ENCODE measurements at places on chromosomes 1 and 21.
A peak's percentile ranks its signal among the peaks of the same experiment; 100 is the strongest.

GRCh38 chr1:36297062-36297461, 9.1 kb upstream of the SH3D21 start:
- DNase-seq = no peak

DNA sequence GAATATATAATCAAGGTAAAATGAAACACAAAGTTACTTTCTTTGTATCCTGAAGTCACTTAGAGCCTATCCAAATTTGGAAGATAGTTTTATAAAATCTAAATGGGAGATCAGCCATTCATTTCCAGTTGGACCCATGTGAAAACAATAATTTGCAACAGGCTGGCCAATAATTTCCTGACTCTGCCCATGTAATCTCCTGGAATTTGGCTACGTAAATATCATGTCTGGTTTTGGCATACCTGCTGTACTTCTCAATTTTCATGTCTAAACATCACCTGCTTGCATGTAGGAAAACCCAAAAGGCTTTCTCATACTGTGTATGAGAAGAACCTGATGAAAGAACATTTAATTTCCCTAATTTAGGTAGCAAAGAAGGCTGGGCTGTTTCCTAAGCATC, 7.7 kb upstream of the CYP4Z1 start:
- DNase-seq = no peak

GRCh38 chr21:34510148-34511142, 1.6 kb downstream of the KCNE1 start:
- peak; percentile 83 for DNase-seq

DNA sequence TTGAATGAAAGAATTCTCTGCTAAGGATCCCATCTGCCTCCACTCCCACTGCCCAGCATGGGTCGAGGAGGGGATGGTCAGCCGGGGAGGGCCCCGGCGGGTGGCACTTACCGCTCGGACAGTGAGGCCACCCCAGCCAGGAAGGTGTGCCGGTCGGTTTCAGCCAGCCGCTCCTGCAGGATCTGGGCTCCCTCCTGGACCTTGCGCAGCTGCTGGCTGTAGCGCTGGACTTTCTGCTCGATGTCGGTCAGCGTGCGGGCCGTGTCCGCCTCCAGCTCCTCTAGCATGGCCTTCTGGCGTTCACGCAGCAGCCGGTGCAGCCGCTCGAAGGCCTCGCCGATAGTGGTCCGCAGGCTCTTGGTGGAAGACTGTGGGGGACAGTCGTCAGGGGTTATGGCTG, 22.3 kb downstream of the TRIM62 start:
- no peak for DNase-seq

- no peak for DNase-seq
These were observed 21.9 kb upstream of the LAX1 start for GRCh38 chr1:203743091-203743571.

DNA sequence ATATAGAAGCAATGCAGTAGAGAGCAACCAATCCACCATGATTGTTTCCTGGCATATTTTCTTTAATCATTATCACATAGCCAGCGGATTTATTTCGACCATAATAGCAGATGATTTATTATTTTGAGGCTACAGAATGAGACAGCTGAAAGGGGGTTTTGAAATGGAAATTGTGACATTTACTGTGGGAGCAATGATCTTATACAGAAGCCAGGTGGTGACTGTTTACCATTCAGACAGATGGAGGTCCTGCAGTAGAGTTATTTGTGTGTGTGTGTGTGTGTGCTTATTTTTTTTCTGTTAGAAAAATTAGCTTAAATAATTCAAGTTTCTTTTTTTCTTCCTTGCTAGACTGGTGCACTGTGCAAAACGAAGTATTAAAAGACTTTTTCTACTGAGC, 1784.5 kb downstream of the MRPL39 start:
- no peak for DNase-seq

GRCh38 chr1:19087737-19088594, 122.1 kb downstream of the UBR4 start:
- DNase-seq = no peak

GRCh38 chr1:243312952-243313634, 57.3 kb downstream of the SDCCAG8 start:
- DNase-seq = no peak

DNA sequence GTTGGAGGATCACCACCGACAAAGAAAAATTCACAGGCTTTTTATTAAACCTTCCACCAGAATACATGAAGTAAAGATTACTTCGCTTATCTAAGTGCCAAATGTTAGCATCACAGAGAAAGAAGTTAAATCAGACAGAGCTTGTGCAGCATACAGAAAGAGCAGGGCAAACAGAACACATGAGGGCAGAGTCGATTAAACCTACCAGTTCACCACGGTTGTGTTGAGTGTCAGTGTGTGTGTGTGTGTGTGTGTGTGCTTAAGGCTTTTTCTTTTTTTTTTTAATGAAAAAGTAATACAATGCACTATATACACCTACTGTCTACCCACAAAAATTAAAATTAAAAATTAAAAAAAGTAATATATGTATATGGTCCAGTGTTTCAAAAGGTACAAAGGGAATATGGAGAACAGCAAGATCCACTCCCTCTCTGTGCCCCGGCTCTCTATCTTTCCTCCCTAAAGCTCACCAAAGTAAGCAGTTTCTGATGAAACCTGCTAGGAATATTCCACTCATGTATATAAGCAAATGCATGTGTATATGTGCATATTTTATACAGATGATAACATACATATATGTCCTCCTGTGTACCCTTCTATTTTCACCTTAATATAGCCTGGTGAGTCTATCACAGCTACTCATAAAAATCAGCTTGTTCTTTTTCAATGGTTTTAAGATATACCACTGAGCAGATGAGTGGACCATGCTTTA, 17.7 kb downstream of the YIPF1 start:
- no peak for DNase-seq

DNA sequence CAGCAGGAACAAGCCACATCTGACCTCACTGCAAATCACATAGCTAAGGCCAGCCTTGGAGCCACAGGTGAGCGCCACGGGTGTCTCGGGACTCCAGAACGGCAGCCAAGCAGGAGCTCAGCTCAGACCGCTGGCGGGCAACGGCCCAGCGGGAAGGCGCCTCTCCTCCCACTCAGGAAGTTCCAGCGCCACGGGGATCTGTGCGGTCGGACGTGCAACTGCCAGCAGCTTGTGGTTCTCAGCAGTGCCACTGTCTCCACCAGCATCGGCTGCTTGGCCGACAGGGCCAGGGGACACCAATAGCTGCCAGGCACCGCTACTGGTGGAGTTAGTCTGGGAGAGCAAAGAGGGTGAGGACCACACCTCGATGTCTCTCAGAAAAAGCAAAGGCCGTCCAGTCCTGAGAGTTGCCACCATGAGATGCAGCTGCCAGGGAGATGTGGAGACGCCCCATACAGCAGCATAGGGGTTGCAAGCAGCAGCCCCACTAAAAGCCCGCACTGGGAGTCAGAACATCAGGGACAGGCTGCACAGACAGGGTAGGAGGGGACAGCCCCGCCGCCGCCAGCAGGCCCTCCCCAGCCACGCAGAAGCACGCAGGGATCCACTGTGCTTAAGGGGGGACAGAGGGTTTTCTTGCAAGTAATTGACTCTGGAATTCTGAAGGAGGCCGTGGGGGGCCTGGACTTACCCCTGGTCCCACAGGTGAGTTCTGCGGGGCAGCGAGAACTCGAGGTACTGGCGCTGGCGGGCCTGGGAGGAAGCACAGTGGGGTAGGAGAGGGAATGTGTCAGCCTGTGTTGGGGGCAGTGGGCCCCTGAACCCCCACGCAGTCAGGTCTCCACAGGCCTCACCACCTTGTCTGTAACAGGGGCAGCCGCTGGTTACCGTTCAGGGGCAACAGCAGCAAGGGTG, 83.5 kb downstream of the NPHP4 start:
- DNase-seq = peak; percentile 39

- DNase-seq = no peak
These were observed 84.3 kb upstream of the HP1BP3 start for GRCh38 chr1:20871419-20871818.

DNA sequence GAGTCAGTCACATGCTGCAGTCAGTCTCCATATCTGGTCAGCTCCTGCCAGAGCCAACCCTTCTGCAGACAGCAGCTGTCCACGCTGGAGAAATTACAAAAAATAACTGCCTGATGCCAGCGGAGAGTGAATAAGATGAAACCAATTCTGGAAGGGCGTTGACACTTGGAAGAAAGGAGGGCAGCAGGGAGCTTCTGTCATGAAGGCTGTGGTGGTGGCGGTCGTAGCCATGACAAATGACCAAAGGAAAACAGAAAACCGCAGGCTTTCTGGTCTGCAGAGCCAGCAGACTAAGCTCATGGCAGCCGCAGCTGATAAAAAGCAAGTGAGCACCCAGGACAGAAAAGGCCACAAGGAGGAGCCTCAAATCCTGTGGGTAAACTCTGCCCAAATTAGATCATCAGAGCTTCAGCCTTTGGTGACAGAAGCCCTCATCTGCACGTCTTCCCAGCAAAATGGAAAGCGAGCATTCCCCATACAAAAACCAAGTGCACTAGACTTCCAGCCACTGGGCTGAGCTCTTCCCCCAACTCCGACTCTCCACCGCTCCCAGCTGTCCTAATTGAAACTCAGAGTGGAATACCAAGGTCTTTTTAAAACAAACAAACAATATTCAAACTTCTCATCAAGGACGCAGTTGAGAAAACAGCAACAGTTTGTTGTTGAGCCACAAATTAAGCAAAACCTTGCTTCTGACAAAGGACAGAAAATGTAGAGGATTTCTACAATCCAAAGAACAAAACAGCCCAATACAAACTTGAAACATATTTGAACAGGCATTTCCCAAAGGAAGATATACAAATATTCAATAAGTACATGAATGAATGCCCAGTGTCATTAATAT, 28.7 kb downstream of the RSPH1 start:
- DNase-seq = no peak

GRCh38 chr1:201870397-201870796, 18.3 kb upstream of the SHISA4 start:
- DNase-seq = no peak

DNA sequence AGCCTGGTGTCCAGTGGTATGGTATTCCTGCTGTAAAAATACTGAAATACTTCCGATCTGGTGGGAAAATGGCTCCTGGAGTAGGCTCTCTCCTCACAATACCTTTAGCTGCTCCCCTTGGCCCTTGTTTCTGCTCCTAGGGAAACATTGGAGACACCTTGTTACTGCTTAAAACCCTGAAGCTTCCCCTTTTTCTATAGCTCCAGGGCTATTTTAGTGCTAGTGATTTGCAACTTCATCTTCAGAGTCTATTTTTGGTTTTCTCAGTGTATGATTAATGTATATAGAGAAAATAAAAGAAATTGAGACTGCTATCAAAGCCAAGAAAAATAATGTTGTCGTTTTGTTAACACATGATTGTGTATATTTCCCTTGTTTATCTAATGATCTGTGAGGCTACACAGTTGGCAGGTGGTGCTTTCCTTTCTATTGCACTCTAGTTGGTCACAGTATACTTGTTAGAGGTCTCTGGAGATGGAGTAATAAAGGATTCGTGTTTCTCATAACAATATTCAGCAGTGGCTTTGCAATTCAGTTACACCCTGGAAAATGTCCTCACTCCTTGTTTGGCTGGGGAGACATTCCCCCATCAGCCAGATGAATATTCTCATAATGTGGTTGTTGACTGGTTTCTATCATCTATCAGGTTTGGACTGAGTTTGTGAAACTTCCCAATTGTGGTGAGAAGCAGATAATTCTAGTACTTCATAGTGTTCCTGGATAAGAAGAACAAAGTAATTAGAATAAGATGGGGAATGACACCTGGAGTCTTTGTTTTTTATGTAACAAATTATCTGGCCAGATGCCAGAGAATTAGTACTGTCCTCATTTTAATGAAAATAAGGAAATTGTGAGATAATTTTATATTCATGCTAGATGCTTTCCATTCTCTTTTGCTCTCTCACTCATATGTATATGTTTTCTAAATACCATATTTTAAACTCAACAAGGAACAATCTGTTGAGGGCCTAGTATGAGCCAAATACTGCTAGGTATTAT, 44.8 kb upstream of the CACYBP start:
- no peak for DNase-seq

DNA sequence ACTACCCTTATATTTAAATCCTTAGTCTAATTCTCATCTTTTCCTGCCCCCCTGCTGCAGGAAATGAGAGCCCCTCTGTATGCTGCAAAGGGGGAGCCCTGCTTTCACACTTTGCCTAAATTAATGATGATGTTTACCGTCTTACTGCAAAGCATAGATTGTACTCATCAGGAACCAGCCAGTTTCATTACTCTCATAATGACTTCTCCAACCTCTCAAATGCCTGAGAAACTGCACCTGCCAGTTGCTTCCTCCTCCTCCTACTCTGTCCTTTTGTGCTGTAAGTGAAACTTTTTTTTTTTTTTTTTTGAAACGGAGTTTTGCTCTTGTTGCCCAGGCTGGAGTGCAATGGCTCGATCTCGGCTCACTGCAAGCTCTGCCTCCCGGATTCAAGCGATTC, 101.7 kb downstream of the ADSS2 start:
- DNase-seq = no peak

- DNase-seq = no peak
These were observed 375.2 kb downstream of the KCNH1 start for GRCh38 chr1:210758761-210759160.

- DNase-seq = no peak
These were observed 1367.2 kb downstream of the KCNT2 start for GRCh38 chr1:195241066-195241465.

- no peak for DNase-seq
These were observed 479 bp downstream of the SELENOF start for GRCh38 chr1:86913399-86913895.

DNA sequence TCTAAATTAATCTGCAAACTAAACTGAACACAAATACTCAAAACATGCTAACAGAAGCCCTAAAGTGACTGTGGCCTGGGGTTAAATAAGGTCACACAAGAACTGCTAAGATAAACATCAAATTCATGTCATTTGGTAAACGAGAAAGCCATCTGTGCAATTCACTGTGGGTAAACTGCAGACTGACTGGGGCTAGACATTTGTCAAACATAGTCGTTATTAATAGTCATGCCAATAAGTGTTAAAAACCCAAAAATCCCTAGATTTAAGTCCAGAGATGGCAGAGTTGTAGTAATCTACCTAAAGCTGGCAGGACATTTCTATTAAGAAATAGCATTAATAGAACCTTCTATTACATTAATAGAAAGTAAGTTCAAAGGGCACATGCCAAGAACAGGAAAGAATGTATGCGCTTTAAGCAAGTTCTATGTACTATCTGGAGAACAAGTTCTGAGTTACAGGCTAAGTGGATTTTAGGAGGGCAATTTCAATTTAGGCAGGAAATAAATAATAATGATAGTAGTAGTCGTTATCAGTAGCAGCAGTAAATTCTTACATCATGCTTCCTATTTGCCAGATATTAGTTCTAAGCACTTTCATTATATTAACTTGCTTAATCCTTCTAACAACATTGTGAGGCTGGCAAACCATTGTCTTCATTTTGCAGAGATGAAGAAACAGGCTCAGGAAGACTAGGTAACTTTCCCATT, 8.6 kb downstream of the EDEM3 start:
- no peak for DNase-seq

DNA sequence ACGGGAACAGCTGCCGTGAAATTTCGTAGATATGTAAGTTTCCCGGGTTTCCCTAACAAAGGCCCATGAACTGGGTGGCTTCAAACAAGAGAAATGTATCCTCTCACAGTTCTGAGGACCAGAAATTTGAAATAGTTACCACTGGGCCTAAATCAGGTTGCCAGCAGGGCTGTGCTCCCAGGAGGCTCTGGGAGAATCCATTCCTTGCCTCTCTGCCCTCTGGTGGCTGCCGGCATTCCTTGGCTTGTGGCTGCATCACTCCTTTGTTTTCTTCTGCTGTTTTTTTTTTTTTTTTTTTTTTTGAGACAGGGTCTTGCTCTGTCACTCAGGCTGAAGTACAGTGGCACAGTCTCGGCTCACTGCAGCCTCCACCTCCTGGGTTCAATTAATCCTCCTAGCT, 23.7 kb downstream of the UMODL1 start:
- no peak for DNase-seq

- DNase-seq = no peak
These were observed 37.3 kb upstream of the LGALS8 start for GRCh38 chr1:236486356-236487002.

Measured in ecto neural progenitor cell (in vitro differentiated cells).